Activated B cell treated with CpG ODN at 0.5 μM for 24 hours (primary cell): ENCODE measurements at places on chromosomes 13 and 19. TPM values are rescaled to one million over a fixed set of nuclear protein-coding genes. Genes with fewer than 3 reads are reported as not detected.

GRCh38 chr19:47389150-47389556 is 30.2 kb downstream of the MEIS3 start:
- no peak for DNase-seq

- DNase-seq: no peak
Observed at GRCh38 chr19:44588771-44589112, 24.6 kb upstream of the IGSF23 start.

GRCh38 chr13:57138988-57139387 is 1.7 kb upstream of the PRR20A start:
- no peak for DNase-seq

DNA sequence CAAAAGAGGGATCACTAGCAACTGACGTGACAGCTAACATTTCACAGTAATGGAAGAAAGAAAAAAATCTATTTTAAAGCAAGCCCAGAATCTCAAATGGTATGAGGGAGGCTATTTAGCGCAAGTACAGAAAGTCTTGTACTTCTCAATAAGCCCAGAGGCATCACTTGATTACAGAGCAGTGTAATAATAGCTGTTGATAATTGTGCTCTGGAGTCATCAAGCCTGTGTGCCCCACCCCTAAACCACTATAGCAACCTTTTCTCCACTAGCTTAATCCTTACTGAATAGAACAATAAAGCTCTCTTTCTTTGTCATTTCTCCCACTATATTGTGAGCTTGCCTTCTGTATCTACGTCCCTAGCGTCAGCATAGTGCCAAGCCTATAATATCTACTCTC is 56.6 kb downstream of the FREM2 start:
- no peak for DNase-seq

DNA sequence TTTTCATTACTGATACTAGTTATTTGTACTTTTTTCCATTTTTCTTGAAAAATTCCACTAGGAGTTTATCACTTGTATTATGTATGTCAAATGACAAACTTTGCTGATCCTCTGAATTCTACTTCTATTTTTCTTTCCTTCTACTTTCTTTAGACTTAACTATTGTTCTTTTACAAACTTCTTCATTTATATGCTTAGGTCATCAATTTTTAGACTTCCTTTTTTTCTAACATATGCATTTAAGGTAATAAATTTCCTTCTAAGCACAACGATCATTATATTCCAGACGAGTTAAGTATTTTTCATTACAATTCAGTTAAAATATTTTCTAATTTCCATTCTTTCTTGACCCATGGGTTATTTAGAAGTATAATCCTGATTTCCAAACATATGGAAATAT is 240.8 kb downstream of the NHLRC3 start:
- no peak for DNase-seq

The WDR87 gene
- total RNA-seq: not detected in 2 replicates

The IGFL1 gene
- not detected in 2 replicates for total RNA-seq

The CEACAM7 gene
- not detected in 2 replicates for total RNA-seq
